IMR-90 (cell line): ENCODE measurements at places on chromosomes 7 and 10. TPM values are rescaled to one million over a fixed set of nuclear protein-coding genes. Genes with fewer than 3 reads are reported as not detected.

DNA sequence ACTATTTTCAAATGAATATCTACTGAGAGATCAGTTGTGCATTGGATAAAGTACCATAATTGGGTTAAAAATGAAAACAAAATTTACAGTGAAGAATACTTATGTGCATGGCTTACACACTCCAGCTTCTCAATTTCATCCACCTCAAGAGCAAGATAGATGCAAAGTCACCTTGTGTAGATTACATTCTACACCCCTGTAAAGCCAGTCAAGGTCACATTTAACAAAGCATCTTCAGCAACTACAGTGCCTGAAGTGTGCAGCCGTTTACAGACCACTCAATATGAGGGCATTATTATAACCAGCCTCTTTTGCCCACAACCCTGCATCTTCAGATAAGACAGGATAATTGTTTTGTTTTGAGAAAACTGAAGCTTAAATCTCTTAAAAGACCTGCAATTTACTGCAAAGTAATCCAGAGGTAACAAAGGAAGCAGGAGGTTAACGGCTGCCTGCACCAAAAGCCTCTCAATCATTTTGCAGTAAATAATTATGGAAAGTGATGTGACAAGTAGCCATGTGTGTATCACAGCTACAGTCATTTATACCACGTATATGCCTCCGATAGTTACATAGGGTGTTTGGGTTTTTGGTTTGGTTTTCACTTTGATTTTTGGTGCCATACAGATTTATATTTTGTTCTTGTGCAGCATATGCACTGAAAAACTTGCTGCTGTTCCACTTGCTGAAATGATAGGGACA is 4.9 kb downstream of the PURB start:
- no peak for DNase-seq
- peaks cover 12% of the 10 kb centered on the region for H3K36me3 ChIP-seq
- peak overlapping the region; percentile 61 for H3K4me3 ChIP-seq
- H3K27ac ChIP-seq = 0 out of 2 replicates have a peak overlapping the region, but pooled peaks have one; percentile 31

GPR158 gene
- not detected in 2 replicates for total RNA-seq

SLC16A9 gene
- 0.18 and 0.56 TPM in 2 replicates for total RNA-seq

- H3K27ac ChIP-seq = no peak overlapping the region
- peak; percentile 57 for DNase-seq
- peaks cover 5% of the 10 kb centered on the region; the same call in 1 of the 2 replicates for H3K36me3 ChIP-seq
- no peak overlapping the region for H3K4me3 ChIP-seq
- no peaks in the 10 kb centered on the region for H3K27me3 ChIP-seq
- H3K4me1 ChIP-seq = no peaks in the 10 kb centered on the region
Observed at GRCh38 chr7:74202841-74203556, 6.8 kb upstream of the LAT2 start.

TMEM236 gene
- not detected in 2 replicates for total RNA-seq

OR6V1 gene
- not detected in 2 replicates for total RNA-seq

CYP17A1 gene
- total RNA-seq = not detected in 2 replicates

SGCE gene
- total RNA-seq = 36.4 and 40.5 TPM in 2 replicates

DNA sequence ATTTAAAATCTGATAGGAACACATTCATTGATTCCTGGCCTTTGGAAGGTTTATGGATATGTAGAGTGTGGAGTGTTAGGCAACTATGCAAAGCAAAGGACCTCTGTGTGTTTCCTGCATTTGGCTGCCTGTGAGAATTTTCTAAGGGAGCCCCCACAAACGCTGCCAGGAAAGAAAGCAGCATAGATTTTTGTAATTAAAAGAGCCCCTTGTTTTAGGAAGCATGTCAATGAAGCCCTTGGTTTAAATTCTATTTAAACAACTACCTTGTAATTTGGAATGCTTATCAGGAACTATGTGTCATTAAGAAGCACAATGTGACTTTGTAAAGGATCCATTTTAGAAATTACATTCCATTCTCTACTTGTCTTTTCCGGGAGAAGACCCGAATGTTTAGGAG is 742.5 kb downstream of the NXPH1 start:
- H3K4me1 ChIP-seq = no peaks in the 10 kb centered on the region
- no peak for DNase-seq
- H3K4me3 ChIP-seq = no peak overlapping the region
- H3K27me3 ChIP-seq = no peaks in the 10 kb centered on the region
- no peak overlapping the region for H3K27ac ChIP-seq
- H3K36me3 ChIP-seq = no peaks in the 10 kb centered on the region

OR2A1 gene
- total RNA-seq = not detected in 2 replicates

DNA sequence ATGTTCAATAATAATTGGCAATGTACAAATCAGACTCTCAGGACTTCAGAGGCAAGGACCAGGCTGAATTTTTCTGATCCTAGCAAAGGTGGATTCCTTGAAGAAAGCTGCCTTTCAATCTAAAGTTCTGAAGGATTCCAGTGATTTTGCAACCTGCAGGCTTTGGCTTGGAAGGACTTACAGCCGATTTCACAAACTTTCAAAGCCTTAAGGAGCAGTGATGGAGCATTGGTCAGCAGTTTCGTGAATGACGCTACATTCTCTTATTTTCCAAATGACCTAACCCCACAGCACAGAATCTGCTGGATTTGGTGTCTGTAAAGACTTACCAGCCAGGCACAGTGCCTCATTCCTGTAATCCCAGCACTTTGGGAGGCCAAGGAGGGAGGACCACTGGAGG is 167.5 kb downstream of the ARHGAP12 start:
- no peaks in the 10 kb centered on the region for H3K27me3 ChIP-seq
- DNase-seq = no peak
- H3K4me1 ChIP-seq = peaks cover 2% of the 10 kb centered on the region
- no peak overlapping the region for H3K4me3 ChIP-seq

GRCh38 chr7:41861642-41862041 is 158.8 kb upstream of the INHBA start:
- H3K27me3 ChIP-seq = no peaks in the 10 kb centered on the region
- H3K4me3 ChIP-seq = no peak overlapping the region
- peaks cover 2% of the 10 kb centered on the region; the same call in 1 of the 2 replicates for H3K4me1 ChIP-seq
- no peak for DNase-seq
